ENCODE measurements at places on chromosomes 7 and 10. TPM values are rescaled to one million over a fixed set of nuclear protein-coding genes. Genes with fewer than 3 reads are reported as not detected.

DNA sequence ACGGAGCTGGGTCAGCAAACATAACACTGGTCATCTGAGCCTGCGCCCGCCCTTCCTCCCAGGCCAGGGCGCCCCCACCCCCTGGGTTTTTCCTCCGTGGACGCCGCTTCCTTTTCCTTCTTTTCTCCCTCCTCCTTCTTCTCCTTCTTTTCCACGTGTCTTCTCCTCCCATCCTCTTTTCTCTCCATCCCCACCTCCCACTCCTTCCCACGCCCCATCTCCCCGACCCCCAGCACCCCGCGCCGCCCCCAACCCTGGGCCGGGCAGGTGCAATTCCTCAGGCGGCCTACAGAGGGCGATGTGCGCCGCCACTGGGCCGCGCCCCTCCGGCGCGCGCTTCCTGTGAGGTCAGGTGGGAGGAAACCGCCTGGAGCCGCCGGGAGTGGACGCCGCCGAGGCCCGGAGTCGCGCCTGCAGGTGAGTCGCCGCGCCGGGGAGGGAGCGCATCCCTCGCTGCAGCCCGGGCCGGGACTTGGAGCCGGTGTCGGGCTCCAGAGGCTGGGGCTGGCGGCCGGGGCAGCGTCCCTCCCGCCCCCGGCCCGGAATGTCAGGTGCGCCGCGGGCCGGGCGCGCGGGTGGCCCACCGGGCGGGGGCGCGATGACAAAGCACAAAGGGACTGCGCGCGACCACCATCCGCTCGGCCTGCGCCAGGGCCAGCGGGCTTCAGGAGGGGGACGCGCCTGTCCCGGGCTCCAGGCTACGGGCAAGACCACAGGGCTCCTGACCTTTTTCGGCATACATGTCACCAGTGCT, at the start of gene FAM241B:
Gene FAM241B, plus strand, starts transcription at position 351 of the 754 bp plus-strand sequence. CDS start 1,497 bp downstream, outside the sequence.
- no peak for DNase-seq

The OR2A1 gene
- polyA plus RNA-seq = not detected

DNA sequence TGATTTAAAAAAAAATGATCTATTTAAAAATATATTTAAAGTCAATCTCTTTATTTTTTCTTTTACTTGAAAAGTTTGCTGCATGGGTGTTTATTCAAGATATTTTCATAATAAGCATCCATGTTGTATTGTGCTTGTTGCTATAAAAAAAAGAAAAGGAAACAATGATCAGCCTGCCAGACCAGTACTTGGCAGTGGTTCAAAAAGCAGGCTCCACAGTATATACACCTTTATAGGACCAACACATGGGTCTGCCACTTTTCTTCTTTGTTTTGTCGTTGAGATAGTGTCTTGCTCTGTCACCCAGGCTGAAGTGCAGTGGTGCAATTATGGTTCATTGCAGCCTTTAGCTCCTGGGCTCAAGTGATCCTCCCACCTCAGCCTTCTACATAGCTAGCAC, 228.0 kb downstream of the TWIST1 start:
- no peak for DNase-seq

The LIPJ gene
- not detected for polyA plus RNA-seq

GRCh38 chr10:77702166-77702565, 64.6 kb upstream of the KCNMA1 start:
- DNase-seq = peak; percentile 30

The TMEM130 gene
- 4.4 TPM for polyA plus RNA-seq

The MALRD1 gene
- not detected for polyA plus RNA-seq

The STEAP1B gene
- polyA plus RNA-seq = 1.4 TPM

- DNase-seq = no peak
These were observed at the start of gene DNAH11 for GRCh38 chr7:21542891-21543527. DNAH11 (plus strand) TSS chr7:21543039; CDS start chr7:21543246, 207 bp downstream.

DNA sequence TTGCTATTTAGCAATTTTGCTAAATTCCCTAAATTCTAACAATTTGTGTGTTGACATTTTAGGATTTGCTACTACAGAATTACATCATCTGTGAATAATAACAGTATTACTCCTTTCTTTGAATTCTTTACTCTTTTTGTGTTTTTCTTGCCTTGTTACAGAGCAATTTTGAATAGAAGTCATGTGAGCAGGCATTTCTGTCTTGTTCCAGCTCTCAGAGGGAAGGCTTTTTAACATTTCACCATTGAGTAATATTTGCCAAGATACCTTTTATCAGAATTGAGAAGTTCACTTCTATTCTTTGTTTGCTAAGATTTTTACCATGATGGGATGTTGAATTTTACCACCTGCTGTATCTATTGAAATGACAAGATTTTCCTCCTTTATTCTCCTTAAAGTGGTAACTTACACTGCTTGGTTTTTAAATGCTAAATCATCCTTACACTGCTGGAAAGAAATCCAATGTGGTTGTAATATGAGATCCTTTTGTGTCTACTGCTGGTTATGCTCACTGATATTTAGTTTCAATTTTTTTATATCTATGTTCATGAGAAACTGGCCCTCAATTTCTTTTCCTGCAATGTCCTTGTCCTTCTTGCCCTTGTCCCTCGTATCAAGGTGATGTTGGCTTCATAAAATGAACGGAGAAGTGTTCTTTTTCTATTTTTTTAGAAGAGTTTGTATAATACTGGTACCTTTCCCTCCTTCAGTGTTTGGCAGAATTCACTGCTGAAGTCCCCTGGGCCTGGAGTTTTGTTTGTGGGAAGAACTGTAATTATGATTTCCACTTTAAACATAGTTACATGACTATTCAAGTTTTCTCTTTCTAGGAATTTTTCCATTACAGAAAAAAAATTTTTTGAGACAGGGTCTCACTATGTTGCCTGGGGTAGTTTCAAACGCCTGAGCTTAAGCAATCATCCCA, 50.3 kb upstream of the ATP6V0A4 start:
- DNase-seq = no peak

- DNase-seq = no peak
These were observed 76.4 kb upstream of the PIK3CG start for GRCh38 chr7:106788637-106789036.

The SEMA4G gene
- polyA plus RNA-seq = 4.3 TPM

DNA sequence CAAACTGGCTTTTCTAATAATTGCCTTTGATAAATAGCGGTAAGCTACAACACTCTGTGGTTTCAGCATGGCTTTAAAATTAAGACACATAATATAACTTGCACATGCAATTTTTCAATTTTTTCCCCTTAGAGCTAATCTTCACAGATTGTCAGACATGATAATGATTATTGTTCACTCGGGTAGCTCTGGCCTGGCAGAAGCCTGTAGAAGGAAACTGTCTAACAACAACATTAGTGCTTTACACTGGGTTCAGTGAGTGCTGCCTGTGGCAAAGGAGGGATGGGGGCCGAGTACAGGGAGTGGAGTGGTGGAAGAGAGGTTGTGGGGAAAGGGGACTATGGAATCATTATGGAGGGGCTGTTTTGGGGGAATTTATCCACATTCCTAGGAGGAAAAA, 67.2 kb upstream of the AUTS2 start:
- no peak for DNase-seq

- no peak for DNase-seq
These were observed 37.9 kb upstream of the PDGFA start for GRCh38 chr7:557558-557881.

- DNase-seq = no peak
These were observed 328.6 kb upstream of the CDC14C start for GRCh38 chr7:48595756-48596155.

GRCh38 chr10:59589796-59590195, 119.9 kb downstream of the SLC16A9 start:
- DNase-seq = no peak

GRCh38 chr7:128974241-128974934, 36.7 kb downstream of the IRF5 start:
- no peak for DNase-seq

The PKD1L1 gene
- 0.13 TPM for polyA plus RNA-seq

GRCh38 chr10:5490032-5490431, 9.3 kb downstream of the CALML5 start:
- no peak for DNase-seq

GRCh38 chr10:3076138-3076537, 8.8 kb downstream of the PFKP start:
- no peak for DNase-seq

DNA sequence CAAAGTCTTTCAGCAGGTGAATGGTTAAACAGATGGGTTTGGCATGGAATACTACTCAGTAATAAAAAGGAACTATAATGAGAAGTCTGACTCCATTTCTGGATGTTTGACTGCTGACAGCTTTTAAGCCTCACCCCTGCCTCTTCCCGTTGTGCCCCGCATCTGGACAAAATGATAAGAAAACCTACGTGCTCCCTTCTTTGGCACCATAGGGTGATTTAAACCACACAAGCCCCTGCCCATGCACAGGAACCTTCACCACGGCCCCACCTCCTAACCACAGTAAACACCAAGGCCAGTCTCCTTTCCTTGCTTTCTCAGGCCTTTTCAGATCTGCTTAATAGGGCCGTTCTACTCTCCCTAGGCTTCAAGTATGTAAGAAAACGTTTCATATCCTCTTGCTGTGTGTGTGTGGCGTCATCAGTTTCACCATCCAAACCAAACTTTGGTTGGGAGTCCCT, 47.1 kb upstream of the UBN2 start:
- DNase-seq = no peak

The TUBB8 gene
- 0.10 TPM for polyA plus RNA-seq

The ERVW-1 gene
- not detected for polyA plus RNA-seq

- DNase-seq = no peak
These were observed 7.7 kb upstream of the BET1 start for GRCh38 chr7:94011714-94012353.

GRCh38 chr10:73909540-73910115, 1.3 kb upstream of the PLAU start:
- no peak for DNase-seq

The STAM gene
- polyA plus RNA-seq = 22.0 TPM

DNA sequence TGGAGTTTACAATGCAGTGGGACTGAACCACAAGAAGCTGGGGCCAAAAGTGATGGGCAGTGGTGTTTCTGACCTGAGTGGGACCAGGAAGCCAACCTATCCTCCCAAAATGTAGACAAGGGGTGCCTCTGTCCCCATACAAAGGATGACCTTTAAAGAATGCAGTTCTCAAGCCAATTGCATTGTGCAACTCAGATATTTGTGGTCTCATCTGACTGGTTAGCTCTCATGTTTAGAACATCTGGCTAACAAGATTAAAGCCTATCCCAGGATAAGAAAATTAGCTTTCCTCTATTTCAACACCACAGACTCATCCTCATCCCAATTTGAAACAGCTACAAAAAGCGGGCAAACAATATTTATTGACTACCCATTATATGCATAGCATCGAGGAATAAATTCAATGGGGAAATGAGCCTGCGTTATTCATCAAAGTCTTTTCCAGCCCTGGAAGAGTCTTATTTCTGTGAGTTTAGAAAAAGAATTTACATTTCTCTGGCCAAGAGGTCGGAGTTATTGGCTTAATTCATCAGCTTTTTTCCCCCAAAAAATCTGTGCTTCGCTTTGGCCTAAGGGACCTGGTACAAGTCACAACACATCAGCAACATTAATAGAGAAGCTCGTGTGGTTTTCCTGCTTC, 26.7 kb downstream of the ELMO1 start:
- DNase-seq = no peak

DNA sequence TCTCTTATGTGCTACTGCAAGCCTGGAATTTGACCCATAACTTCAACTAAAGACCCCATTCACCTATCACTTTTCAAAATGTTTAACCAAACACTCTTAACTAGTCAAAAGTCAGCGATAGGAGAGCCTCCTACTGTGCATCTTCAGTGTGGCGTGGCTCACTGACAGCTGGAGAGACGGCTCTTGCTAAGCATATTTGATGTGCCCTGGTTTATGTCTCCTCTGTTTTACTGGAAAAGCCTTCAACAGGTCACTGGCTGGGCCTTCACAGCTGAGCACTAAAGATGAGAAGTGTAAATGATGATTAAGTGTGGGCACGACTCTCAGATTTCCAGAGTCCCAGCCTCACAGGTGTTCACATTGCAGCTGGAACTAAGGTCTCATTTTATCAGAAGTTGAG, 472.1 kb downstream of the SEMA3D start:
- DNase-seq = no peak

- no peak for DNase-seq
These were observed 160.4 kb upstream of the LAMB4 start for GRCh38 chr7:108290459-108291151.

The GPNMB gene
- polyA plus RNA-seq = 66.8 TPM

DNA sequence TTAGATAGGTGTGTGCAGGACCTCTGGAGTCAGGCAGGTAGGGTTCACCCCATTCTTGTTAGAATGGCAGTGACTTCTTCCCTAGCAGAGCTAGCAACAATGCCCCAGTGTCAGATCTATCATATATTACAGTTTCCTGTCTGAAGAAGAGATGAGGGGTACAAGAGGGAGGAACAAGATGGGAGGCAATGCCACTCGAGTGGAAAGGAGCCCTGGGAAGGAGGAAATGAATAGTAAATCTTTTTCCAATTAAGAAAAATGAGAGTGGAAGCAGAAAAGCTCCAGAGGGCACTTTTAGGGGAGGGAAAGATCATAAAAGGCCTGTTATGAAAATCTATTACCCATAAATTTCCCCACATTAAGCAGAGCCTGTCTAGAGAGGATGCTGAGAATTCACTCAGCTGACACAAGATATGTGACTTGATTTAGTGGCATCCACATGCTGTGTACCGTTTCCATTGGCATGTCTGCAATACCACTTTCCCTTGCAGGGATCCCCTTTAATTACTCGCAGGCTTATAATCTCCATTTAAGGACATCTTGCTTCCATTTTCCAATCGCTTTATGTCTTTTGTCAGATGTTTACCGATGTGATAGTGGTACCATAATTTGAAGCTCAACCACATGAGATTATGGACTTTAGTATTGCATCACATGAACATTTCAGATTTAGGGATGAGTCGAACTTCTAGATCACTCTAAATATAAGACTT, 70.0 kb upstream of the AGBL3 start:
- DNase-seq = peak; percentile 34

The FFAR4 gene
- polyA plus RNA-seq = not detected

DNA sequence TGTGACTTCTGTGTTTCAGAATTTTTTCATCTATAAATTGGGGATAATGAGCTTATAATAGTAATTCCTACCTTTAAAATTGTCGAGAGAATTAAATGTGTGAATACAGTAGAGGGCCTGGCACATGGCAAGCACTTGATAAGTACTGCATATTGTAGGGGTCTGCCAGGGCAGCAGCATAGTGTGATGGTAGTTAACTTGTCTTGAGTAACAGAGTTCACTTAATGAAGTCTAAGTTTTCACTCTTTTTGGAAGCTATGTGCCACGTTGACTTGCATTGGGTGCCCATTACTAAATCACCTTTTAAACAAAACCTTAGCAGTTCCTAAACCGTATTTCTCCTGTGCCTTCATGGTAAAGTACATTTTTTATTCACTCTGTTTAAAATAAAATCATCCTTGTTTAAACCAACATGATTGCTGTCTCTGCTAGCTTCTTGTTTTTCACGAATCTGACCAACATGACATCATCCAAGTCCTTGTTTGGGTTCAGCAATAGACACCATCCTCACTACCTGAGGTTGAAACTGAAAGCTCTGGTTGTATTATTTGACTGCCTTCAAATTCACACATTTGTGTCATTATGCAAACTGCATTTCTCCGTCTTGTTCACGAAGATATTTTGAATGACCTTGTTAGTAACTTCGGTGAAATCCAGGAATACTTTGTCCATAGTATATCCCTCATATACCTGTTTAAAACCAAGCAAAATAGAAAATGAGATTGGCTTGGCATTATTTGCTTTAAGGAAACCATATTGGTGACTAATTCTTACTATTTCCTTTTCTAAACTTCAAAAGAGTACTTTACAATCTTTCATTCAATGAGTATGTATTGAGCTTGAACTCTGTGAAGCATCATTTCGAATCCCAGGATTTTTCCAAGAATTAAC, 340.2 kb downstream of the SUGCT start:
- DNase-seq = no peak

GRCh38 chr10:13750299-13751190, 163.8 kb downstream of the PRPF18 start:
- no peak for DNase-seq

- DNase-seq = no peak
These were observed 75.9 kb downstream of the CCNY start for GRCh38 chr10:35412003-35412723.

Data from BJ (cell line).